Mesenteric fat pad (tissue), 1 donor: ENCODE measurements at places on chromosomes 7 and 10.

- DNase-seq: no peak
Observed at GRCh38 chr7:14888962-14889361, 13.6 kb downstream of the DGKB start.

GRCh38 chr7:25780904-25781303 lies 371.1 kb upstream of the NFE2L3 start:
- DNase-seq: no peak

GRCh38 chr7:131327049-131327625 lies 539 bp upstream of the MKLN1 start:
- no peak for DNase-seq

- no peak for DNase-seq
Observed at GRCh38 chr10:13893926-13894325, 307.2 kb downstream of the PRPF18 start.

- no peak for DNase-seq
Observed at GRCh38 chr10:6565588-6565987, 14.5 kb downstream of the PRKCQ start.

GRCh38 chr7:99140813-99141212 lies 3.1 kb downstream of the SMURF1 start:
- no peak for DNase-seq
